Activated gamma-delta T cell treated with Interleukin-2 at 50 U/mL for 16 hours (primary cell): ENCODE measurements at places on chromosomes 3 and 15.

- DNase-seq: no peak
Observed at GRCh38 chr15:46778876-46779275, 938.4 kb upstream of the SEMA6D start.

- DNase-seq: no peak
Observed at GRCh38 chr15:59894835-59895234, 109.3 kb upstream of the FOXB1 start.

DNA sequence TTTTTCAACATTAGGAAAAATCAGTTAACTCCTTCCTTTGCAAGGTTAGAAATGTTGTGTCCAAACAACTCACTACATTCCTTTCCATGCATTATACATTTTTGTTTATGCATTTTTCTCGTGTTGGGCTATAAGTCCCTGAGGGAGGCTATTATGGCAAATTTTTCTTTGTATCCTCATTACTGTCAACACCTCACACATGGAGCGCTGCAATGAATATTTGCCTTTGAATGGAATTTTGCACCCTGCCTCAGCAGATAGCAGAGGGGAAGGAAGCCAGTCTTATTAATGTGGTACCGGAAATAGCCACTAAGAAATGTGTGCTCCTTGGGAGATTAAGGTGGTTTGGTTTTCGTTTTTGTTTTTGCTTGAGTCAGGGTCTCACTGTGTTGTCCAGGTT is 134.7 kb downstream of the THSD4 start:
- DNase-seq: no peak

DNA sequence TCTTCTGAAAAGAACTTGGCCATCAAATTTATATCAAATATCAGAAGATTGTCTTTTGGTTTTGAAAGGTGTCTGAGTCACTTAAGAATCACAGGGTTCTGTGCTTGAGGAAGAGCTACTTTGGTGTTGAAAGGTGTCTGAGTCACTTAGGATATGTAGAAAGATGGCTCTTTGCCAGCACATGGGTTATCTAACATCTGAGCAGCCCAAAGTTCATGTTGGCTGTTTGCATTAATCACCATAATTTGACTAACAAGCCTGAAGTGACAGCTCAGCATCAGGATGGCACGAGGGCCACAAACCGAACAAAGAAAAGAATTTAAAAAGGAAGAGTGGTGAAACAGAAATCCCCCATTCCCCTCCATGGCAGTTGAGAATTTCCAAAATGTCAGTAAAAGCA is 190.5 kb upstream of the CMC1 start:
- DNase-seq: peak; percentile 34

- no peak for DNase-seq
Observed at GRCh38 chr3:45171283-45171682, 25.1 kb upstream of the CDCP1 start.

DNA sequence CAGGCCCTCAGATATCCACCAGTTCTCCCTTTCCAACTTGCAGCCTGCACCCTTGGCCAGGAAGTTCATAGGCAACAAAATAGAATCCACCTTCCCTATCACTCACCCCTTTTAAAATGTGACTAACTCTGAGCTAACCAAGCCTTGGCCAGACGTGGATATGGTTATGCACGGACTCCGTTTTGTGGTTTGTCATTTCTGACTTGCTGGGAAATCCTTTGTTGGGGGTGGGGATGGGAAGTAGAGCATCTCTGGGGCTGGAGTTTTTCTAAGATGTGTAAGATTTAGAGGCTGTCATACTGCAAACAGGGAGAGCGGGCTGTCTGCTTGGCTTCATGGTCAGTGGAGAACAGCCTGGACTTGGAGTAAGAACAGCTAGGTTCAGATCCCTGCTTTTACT is 62.6 kb downstream of the SMAD3 start:
- DNase-seq: no peak

DNA sequence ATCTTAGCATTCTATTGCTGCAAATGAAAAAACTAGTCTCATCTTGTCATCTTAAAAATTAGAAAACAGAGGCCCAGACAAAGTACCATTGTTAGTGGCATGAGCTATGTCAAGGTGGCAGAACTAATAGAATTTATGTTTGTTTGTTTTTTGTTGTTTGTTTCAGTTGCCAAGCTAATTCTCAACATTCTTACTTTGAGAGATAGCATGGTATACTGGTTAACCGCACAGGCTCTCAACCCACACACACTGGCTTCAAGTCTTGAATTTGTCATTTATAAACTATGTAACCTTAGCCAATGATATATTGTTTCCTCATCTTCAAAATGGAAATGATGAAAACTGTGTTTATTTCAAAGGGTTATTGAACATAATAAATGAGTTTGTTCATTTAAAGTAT is 367.6 kb upstream of the PLSCR5 start:
- DNase-seq: no peak

GRCh38 chr3:47370887-47371697 is 9.7 kb upstream of the PTPN23 start:
- DNase-seq: peak; percentile 33

GRCh38 chr15:80977627-80978036 is 12.0 kb downstream of the MESD start:
- peak; percentile 13 for DNase-seq

- no peak for DNase-seq
Observed at GRCh38 chr3:134441321-134441720, 44.5 kb downstream of the ANAPC13 start.

- no peak for DNase-seq
Observed at GRCh38 chr3:65938676-65939075, 100.0 kb downstream of the MAGI1 start.
